Fibroblast of skin of left quadriceps (primary cell): ENCODE measurements at places on chromosomes 12 and 14.

DNA sequence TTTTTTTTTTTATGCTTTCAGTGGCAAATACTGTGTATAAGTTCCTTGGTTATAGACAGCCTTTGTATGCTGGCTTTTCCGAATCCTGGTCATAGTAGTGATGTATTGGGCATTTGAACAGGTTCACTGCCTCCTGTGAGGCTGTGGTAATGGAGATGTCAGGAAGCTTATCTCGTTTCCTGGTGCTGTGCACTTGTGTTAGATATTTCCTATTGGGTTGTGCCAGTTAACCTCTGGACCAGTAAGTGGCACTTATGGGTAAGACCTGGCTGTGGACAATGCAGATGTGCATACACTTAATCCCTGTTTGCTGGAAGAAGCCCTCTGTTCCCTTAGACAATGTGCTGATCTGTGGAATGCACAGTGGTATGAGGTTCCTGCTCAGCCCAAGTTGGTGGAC is 135.4 kb upstream of the KITLG start:
- DNase-seq = no peak

DNA sequence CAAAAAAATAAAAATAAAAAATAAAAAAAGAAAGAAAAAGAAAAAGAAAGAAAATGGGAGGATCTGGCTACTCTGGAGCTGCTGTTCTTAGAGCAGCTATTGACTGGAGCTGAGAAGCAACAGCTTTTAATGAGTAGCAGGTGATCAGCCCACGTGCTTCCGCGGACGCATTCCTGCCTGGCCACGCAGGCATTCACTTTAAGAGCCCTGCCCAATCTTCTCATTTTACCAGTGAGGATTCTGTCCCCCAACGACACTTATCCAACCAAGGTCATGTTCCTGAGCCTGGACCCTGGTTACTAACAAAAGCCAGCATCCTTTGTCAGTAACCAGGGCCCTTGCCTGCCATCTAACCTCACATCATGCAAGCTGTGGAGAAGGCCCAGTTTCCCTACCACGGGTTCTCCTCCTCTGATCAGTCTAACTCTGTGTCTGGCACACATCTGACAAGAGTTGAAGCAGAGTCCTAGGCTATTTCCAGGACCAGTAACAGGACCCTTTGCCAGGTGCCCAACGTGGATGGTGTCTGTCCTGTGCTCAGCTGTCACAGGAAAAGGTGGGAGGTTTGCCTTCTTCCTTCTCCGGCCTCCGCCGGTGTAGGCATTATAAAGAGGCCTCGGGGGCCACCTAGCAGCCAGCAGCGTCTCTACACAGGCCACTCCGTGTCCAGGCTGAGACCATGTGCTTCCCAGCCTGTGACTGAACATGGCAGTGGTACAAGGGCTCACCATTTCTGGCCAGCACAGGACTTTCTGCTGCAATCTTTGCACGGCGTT is 60.9 kb upstream of the GPATCH2L start:
- DNase-seq = no peak

DNA sequence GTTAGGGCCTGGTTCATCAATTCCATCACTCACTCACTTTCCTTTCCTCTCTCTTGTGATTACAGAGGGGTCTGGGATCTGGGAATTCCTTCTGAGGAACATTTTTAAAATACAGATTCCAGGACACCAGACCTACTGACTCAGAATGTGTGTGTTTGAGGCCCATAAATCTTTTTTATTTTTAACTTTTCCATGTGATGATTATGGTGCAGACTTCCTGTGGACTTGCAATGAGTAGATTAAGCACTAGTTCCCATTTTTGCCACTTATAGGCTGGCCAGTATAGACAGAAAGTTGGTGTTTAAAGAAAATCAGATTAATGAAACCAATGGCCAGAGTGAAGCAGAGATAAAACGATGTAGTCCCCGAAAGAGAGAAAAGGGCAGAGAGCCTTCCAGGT is 28.1 kb downstream of the SLC41A2 start:
- peak; percentile 46 for DNase-seq

GRCh38 chr14:102933618-102934231 is 11.3 kb downstream of the AMN start:
- no peak for DNase-seq

DNA sequence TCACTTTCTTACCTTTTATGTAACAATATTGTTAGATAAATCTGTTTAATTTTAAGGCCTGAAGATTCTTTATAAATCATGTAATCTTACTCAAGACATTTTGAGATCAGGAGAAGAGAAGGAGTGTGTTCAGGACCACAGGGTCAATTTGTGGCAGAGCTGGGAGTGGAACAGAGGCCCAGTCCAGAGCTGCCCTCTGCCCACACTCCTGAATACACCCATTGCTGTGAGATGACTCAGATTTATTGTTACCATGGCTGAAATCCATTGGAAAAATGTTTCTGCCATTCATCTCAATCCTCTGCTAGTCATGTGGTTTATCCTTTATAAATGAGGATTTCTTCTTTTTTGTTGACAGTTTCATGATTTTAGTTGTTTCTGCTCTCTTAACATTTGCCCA is 100.5 kb upstream of the STXBP6 start:
- no peak for DNase-seq

GRCh38 chr14:55301437-55302121 is 30.4 kb downstream of the FBXO34 start:
- no peak for DNase-seq

DNA sequence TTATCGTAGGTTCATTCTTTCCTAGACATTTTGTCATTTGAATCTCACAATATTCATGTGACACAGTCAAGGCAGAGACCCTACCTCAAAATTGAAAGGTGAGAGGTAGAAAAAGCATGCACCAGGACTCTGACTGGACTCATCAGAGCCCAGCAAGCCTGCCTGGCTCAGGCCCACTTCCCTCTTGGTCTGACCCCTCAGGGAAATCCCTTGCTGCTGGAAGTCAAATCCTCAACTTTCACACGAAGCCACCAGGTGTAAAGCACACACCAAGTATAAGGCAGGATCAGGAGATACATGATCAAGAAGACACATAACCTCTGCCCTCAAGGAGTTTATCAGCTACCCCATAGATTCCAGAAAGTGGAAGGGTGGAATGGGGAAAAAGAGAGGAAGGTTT is 18.8 kb downstream of the NIN start:
- DNase-seq = no peak

GRCh38 chr12:32718926-32719325 is 36.8 kb downstream of the YARS2 start:
- DNase-seq = no peak

- DNase-seq = no peak
Measured at GRCh38 chr14:34749408-34749807, 35.0 kb upstream of the CFL2 start.

- no peak for DNase-seq
Measured at GRCh38 chr12:93179792-93180191, 197.9 kb upstream of the NUDT4 start.

- DNase-seq = no peak
Measured at GRCh38 chr14:53110096-53110495, 43.0 kb downstream of the DDHD1 start.

DNA sequence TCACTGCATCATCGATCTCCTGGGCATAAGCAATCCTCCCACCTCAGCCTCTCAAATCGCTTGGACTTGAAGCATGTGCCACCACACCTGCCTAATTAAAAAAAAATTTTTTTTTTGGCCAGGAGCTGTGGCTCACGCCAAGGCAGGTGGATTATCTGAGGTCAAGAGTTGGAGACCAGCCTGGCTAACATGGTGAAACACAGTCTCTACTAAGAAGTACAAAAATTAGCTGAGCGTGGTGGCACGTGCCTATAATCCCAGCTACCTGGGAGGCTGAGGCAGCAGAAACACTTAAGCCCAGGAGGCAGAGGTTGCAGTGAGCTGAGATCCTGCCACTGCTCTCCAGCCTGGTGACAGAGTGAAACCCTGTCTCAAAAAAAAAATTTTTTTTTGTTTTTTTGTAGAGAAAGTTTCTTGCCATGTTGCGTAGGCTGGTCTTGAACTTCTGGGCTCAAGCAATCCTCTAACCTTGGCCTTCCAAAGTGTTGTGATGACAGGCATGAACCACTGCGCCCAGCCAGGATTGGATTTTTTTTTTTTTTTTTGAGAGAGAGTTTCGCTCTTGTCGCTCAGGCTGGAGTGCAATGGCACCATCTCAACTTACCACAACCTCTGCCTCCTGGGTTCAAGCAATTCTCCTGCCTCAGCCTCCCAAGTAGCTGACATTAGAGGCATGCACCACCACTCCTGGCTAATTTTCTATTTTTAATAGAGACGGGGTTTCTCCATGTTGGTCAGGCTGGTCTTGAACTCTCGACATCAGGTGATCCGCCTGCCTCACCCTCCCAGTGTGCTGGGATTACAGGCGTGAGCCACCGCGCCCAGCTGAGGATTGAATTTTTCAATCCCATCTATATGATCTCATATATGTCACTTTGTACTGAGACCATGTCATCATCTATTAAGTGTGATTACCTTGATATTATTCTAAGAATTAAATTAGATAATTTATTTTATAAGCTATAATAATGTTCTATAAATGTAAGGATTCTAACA is 12.4 kb downstream of the SLC2A3 start:
- DNase-seq = no peak

DNA sequence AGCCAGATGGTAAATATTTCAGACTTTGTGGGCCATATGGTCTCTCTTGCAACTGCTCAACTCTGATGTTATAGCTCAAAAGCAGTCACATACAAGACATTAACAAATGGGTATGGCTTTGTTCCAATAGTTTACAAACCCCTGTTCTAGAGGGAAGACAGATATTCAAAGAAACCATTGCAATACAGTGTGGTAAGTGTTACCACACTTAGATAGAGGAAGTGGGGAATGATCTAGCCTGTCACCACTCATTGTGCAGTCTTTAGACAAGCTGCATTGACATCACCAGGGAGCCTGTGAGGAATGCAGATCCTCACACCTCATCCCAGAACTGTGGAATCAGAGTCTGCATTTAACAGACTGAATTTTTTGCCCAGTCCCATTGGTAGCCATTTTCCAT is 80.0 kb upstream of the RGS6 start:
- DNase-seq = no peak

- no peak for DNase-seq
Measured at GRCh38 chr12:33330940-33331339, 108.7 kb downstream of the SYT10 start.

DNA sequence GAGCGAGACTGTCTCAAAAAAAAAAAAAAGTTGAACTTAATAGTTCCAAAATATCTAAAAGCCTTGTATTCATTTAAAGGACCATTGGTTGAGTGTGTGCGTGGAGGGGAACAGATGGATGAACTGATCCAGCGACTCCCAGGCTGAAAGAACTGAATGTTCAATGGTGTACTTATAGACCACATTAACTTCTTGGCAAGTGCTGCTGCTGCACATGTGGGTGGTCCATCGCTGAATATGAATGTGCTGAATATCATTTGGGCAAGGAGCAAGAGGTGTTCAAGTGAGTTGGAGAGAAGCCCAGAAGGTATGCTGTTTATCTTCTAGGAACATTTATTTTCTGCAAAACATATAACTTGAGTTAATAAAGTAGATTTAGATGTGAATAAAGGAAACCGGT is 289.0 kb upstream of the RPL10L start:
- no peak for DNase-seq

- peak; percentile 7 for DNase-seq
Measured at GRCh38 chr12:83801972-83802371, 1110.6 kb downstream of the SLC6A15 start.

DNA sequence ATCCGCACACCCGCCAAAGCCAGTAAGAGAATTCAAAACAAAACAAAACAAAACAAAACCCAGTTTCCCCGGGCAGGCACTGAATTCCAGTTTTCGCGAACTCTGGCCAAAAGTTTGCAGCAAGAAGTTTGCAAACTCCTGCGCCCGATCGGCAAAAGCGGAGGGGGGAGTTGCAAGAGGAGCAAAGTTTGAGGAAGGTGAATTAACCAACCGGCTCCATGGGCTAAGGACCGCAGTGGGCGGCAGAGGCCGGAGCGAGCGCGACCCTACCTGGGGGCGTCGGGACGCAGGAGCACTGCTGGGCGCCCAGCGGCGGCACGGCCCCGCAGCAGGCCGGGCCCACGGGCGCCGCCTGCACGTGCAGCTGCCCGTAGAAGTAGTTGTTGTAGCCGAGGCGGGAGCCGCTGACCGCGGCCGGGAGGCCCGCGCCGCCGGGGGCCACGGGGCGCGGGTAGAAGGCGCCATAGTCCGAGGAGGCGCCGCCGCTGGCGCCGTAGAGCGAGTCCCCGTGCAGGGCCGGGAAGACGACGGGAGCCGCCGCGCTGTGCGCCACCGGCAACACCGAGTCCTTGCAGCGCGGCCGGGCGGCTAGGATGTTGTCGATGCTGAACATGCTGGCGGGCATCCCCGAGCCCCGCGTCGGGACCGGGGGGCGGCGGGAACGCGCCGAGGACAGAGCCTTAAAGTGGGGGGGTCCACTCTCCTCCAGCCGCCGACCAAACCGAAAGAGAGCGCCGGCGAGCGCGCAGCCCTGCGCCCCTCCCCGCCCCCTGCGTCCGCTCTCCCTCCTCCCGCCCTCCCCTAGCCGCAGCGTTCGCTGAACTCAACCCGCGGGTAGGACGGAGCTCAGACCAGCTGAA is at the start of gene GSC:
GSC (minus strand) TSS at position 723 of the 860 bp plus-strand sequence; CDS start at position 625, 98 bp downstream.
- DNase-seq = no peak

GRCh38 chr14:103881268-103882201 is 34.2 kb upstream of the PPP1R13B start:
- DNase-seq = no peak

- DNase-seq = no peak
Measured at GRCh38 chr12:48023386-48023785, 19.1 kb upstream of the COL2A1 start.

DNA sequence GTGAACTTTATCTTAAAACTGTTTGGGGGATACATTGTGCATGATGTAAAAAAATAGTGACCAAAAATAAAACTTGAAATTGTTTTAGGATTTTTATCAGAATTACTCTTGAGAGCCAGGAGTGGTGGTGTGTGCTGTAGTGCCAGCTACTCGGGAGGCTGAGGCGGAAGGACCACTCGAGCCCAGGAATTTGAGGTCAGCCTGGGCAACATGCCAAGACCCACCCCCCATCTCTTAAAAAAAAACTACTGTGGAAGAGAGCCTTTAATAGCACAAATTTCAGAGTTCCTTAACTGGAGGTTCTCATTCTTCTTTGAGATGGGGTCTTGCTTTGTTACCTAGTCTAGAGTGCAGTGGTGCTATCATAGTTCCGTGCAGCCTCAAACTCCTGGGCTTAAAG is 21.5 kb downstream of the CPSF2 start:
- no peak for DNase-seq
